ENCODE measurements at places on chromosomes 12 and 14.

GRCh38 chr14:40164083-40164482 is 731.9 kb upstream of the FBXO33 start:
- no peak for DNase-seq

DNA sequence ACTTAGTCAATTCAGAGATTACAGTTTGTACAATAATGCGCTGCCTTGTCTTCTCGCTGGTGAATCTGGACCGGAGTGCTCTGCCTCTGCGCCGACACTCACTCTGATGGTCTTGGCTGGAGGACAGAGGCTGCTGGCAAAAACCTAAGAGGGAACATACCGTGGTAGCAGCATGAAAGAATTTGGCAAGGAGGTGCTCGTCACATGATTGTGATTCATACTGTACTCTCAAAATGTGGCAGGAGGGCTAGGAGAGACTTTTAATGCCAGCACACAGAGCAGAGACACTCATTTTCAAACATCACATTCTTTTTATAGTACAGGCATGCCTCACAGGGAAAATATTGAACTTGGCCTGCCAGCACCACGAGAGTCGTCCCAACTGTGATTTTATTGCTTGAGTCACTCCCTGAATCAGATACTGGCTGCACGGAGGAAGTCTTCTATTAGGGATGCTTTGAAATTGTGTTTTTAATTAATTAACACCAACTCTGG is 67.8 kb downstream of the HMGA2 start:
- peak; percentile 72 for DNase-seq

- DNase-seq, result no peak
Observed at GRCh38 chr14:93712079-93712837, 76.0 kb downstream of the PRIMA1 start.

DNA sequence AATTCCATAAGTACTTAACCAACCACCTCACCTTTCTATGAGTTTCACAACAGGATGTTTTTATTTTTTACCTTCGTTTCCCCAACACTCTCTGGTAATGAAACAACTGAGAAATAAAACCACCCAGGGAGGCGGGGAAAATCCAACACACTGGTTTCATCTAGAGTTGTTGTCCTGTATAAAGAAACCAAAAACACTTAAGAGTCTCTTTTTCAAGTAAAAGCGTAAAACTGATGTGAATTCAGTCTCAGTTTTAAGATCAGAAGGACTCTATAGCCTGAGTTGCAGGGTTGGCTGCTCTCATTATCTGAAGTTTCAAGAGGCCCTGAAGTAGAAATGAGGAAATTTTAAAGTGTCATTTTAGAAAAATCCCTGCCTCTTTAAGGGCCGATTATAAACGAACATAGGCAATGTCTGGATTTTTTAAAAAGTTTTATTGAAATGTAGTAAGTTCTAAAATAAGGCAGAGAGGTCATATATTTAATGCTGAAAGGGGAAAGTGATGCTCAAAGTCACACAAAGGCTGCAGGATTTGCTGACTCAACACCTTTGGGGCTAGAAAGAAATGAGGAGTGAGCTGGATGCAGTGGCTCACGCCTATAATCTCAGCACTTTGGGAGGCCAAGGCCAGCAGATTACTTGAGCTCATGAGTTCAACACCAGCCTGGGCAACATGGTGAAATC is 27.2 kb downstream of the HIGD1C start:
- DNase-seq, result no peak

- no peak for DNase-seq
Observed at GRCh38 chr12:71548893-71549292, 109.3 kb downstream of the LGR5 start.

GRCh38 chr12:90299121-90299520 is 590.5 kb upstream of the ATP2B1 start:
- DNase-seq, result no peak

GRCh38 chr14:33509454-33509853 is 441.4 kb downstream of the EGLN3 start:
- no peak for DNase-seq

DNA sequence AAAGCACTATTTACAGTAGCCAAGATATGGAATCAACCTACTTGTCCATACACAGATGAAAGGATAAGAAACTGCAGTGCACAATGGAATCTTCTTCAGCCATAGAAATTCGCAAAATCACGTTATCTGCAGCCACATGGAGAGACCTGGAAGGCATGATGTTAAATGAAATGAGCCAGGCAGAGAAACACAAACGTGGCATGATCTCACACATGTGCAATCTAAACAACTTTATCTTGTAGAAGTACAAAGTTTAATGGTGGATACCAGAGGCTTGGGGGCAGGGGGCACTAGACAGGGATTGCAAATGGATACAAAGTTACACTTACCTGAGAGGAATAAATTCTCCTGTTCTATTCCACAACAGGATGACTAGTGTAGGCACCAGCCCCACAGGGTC is 24.1 kb downstream of the ASCL4 start:
- no peak for DNase-seq

- DNase-seq, result no peak
Observed at GRCh38 chr12:132511516-132512196, 21.7 kb downstream of the FBRSL1 start.

- DNase-seq, result no peak
Observed at GRCh38 chr14:75328558-75329155, 50.0 kb downstream of the FOS start.

- no peak for DNase-seq
Observed at GRCh38 chr14:76083796-76084765, 67.6 kb upstream of the GPATCH2L start.

DNA sequence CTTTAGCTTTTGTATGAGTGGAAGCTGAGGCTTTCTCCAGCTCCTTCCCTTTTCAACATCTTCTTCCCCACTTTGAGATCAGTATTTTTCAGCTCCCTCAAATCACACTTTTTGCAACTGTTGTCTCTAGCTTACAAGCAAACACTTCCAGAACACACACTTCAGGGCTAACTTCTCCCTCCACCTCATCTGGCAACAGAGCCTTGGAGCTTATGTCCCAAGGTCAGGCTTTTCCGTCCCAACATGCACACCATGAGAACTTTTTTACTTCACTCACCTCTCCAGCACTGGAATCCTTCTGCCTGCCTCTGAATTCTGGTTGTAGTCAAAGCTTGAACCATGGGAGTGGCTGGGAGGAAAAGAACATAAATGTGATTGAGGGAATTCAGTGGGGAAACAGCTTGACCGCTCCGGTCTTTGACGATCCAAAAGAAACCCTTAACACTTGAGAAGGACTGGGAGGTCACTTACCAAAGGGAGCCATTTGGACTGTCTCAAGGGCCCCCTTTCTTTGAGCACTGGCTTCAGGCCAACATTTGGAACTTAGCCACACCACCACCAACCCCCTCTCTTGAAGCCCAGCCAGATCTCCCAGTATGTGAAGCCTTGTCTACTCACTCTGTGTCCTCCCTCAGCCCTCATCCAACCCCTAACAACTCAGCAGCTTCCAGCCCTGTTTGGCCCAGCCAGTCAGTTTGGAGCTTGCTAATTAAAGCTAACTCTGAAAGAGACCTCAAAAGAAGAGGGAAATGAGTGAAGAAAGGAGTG is 3.9 kb upstream of the BLOC1S1 start:
- DNase-seq, result no peak

- DNase-seq, result no peak
Observed at GRCh38 chr12:45304514-45305178, 88.8 kb downstream of the ANO6 start.

DNA sequence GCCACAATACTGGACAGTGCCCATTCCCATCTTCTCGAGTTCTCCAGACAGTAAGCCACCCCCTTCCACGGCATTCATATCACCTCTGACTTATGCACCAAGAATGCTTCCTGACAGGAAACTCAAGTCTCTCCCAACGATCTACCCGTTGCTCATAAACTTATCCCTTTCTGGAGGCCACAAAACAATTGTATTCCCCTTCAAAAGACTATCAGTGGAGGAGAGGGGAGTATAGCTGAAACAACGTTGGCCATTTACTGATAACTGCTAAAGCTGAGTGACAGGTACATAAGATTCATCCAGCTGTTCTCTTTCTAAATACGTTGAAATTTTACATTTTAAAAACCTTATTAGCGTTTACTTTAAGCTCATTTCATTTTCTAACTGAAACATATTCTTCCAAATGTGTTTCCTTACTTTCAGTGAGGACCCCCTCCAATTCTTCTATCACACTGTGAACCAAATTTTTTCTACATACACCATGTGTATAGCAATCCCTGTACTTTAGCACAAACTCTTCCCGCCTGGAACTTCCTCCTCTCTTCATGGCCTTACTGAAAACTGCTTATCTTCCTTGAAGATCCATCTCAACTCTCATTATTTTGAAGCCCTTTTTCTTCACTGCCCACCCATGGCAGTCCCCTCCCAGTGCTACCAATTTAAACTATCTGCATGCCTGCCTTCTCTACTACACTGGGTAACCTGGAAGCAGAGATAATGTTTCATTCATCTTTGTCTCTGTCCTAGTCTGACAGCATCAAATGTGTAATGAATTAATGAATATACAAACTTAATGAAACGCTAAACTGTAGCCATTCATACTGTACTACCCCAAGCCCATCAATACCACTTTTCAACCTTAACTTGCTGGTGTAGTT is 28.8 kb downstream of the ATXN2 start:
- DNase-seq, result peak; percentile 72

DNA sequence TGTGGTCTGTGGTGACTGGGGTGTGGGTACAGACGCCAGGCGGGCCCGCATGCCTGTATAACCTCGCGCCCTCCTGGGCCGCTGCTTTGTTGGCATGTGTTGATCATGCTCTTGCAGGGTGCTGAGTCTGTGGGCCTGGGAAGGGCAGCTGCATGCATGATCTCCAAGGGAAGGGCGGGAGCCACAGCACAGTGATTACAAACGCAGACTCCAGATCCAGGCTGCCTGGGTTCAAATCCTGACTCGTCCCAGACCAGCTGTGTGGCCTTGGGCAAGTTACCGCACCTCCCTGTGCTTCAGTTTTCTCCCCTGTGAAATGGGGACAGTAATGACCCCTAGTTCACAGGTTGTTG is 24.0 kb downstream of the ADGRD1 start:
- no peak for DNase-seq

- DNase-seq, result no peak
Observed at GRCh38 chr12:6553051-6553868, 2.6 kb downstream of the IFFO1 start.

- DNase-seq, result no peak
Observed at GRCh38 chr12:126474703-126475102, 1409.5 kb downstream of the AACS start.

DNA sequence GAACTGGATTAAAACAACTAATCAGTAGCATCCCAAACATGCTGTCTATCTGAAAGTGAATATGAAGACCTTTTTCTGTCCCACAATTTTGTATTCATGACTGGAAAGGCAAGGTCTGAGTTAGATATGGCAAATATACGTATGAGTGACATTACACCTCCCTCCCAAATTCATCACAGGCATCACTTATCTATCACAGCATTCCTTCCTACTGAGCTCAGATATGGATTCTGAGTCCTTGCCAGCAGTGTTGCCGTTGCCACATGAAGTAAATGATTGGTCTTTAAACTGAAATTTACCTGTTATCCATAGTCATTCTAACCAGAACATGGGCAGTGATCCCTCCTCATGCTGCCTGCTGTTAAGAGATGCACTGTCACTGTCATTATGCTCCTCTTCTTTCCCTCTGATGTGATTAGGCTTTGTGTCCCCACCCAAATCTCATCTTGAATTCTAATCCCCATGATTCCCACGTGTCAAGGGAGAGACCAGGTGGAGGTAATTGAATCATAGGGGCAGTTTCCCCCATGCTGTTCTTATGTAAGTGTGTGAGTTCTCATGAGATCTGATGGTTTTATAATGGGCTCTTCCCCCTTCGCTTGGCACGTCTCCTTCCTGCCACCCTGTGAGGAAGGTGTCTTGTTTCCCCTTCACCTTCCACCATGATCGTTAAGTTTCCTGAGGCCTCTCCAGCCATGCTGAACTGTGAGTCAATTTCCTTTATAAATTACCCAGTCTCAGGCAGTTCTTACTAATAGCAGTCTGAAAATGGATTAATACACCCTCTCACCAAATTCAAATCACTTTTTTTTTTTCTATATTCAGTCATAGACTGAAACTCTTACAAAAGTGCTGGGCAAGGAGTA is 288.4 kb downstream of the NUAK1 start:
- DNase-seq, result peak; percentile 51

DNA sequence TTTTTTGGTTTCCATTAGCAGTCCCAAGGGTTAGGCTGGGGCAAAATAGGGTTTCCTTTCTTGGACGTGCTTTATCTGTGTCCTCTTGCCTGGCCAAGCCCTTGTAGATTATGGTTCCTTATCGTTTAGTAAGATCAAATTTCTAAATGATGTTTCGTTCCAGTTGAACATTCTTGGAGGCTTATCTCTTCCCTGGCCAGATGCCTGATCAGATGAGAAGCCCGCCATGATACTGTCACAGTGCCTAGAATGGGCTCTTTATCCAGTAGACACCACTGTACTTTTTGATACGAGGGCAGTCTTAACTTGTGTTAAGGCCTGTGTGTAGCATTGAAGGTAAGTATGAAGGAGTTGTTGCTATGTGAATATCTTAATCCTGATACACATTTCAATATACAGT is 76.1 kb upstream of the TMEM263 start:
- no peak for DNase-seq

GRCh38 chr12:28313631-28314030 is 123.4 kb downstream of the CCDC91 start:
- no peak for DNase-seq

GRCh38 chr12:116236148-116236731 is 41.3 kb downstream of the MED13L start:
- peak; percentile 70 for DNase-seq

- no peak for DNase-seq
Observed at GRCh38 chr12:12467264-12467663, 95.4 kb downstream of the DUSP16 start.

GRCh38 chr14:63893701-63894458 is 41.1 kb downstream of the SYNE2 start:
- peak; percentile 17 for DNase-seq

DNA sequence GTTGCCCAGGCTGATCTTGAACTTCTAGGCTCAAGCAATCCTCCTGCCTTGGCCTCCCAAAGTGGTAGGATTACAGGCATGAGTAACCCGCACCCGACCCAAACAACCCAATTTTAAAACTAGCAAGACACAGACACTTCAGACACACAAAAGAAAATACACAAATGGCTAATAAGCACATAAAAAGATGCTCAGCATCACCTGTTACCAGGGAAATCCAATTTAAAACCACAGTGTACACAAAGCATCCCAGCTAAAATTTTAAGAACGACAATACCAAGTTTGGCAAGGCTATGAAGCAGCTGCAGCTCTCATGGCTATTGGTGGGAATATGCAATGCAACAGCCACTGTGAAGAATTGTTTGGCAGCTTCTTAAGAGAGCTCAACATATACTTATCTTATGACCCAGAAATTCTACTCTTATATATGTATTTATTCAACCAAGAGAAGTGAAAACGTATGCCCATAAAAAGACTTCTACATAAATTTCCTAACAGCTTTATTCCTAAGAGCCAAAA is 42.0 kb downstream of the BDKRB1 start:
- DNase-seq, result no peak

DNA sequence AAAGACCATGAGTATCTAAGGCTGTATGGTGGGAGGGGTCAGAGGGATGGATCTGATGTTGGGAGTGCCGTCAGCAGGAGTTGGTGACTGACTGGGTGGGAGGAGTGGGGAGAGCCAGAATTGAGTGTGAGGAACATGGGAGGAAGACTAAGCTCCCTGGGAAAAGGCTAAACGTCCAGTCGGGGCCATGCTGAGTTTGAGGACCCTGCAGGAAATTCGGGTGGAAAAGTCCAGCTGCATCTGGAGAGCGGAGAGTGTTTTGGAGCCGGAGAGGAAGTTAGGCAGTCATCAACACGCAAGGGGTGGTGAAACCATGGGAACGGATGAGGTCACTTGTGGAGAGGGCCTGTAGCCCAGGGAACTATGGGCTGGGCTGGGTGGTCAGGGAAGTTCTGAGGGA is 60.9 kb downstream of the ELK3 start:
- peak; percentile 63 for DNase-seq

GRCh38 chr14:104966261-104966865 is 11.8 kb downstream of the AHNAK2 start:
- DNase-seq, result no peak

All from mesendoderm (in vitro differentiated cells).